Omental fat pad (tissue), 4 donors: ENCODE measurements at places on chromosomes 6 and 20. TPM values are rescaled to one million over a fixed set of nuclear protein-coding genes. Genes with fewer than 3 reads are reported as not detected.

DNA sequence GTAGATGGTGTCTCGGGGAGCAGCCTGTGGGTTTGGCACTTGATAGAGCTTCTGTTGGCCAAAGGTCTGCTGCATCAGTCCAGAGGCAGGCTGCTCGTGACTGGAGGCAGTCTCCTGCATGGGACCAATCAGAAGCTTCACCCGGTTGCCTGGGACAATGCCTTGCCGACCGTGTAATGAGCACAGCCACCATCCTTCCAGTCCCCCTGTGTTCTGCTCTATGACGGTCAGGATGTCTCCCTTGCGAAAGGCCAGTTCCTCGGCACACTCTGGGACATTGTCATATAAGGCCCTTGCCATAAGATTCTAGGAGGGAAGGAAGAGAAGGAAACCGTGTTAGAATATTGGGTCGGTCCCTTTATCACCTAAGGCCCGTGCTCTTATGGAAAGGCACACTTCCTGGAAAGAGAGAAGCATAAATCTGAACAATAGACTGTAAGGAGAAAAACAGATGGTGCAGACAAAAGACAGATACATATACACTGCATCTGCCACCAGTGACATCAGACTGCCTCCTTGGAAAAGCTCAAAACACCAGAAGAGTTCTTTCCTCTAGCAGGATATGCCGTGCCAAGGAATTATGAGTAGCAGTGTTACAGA is 18.9 kb downstream of the NEDD9 start:
- no peak for DNase-seq

GRCh38 chr20:5788385-5788895 is 38.2 kb downstream of the SHLD1 start:
- DNase-seq: peak; percentile 42

DNA sequence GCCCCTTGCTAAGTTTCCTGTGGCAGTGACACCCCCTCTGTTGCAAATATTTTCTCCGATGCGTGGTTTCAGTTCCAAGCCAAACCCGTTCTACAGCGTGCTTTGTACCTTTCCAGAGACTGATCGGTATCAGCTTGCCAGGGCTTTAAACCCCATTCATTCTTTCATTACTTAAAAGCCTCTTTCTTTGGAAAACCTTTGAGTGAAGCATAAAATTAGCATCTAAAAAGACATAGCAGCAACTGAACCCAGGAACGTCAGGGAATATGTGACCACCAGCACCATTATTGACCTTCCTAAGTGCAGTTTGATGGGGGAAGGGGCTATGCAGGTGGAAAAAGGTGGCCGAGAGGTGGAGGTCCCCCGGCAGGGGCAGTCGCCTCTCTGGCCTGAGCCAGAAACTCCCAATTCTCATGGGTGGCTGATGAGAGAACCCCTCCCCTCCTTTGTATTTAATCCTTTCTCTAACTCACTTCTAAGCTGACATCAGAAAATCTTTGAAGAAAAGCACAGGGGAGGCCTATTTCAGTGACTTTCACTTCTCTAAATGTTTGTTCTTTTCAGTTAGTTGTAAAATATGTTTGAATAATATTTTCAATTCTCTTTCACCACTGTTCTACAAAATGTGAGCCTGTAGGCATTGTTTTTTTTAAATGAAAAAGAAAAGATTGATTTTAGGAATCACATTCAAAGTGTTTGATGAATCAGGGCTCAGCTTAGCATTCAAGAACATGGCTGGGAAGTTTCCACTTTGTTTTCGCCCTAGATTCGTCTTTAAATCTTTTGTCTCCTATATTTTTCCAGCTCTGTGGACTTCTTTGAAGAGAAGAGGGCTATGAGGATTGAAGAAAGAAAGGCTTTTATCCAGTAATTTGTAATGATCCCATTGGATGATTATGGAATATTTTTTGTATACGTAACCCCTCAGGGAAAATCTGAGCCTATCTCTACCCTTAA is 89.2 kb downstream of the RSPH3 start:
- DNase-seq: no peak

DNA sequence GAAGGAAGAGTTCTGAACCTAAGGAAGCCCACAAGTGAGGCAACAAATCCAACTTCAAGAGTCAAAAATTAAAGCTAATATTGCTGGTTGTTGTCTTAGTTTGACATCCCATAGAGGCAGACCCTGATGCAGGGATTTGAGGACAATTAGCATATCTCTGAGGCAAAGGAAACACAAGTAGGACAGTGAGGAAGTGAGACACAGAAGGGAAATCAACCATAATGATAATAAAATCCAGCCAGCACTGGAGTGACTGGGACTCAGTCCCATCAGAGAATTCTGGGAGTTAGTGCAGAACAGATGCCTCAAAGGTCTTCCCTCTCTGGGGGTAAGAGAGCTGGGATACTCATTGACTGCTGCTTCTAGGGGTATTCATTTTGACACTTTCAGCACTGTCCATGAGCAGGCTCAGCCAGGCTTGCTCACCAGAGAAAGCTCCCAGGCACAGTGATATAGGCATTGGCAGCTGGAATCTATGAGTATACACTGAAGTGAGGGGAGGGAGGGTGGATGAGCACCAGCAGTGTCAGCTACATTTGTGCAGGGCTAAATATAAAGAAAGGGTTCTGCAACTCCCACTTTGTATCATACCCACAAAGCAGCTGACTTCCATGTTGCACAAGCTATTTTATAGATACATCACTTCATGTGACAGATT is 43.4 kb upstream of the SPTLC3 start:
- DNase-seq: no peak

- no peak for DNase-seq
These were observed 736.9 kb upstream of the MARCKS start for GRCh38 chr6:113120224-113120581.

GRCh38 chr6:148447521-148448230 is 105.0 kb downstream of the SASH1 start:
- no peak for DNase-seq

- no peak for DNase-seq
These were observed 66.3 kb upstream of the DST start for GRCh38 chr6:56708810-56709597.

GRCh38 chr20:34747479-34747878 is 43.3 kb downstream of the TP53INP2 start:
- no peak for DNase-seq

- no peak for DNase-seq
These were observed 120.1 kb upstream of the HDDC2 start for GRCh38 chr6:125421836-125422235.

DNA sequence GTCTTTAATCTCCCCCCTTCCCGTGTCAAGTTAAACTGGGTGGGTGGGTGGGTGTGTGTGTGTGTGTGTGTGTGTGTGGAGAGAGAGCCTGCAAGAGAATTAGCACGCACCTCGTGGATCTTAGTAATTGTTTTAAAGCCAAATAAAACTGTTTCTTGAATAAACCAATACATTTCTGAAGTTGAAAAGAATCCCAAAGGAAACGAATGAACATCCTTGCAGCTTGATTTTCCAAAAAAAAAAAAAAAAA is 381 bp upstream of the BICRAL start:
- no peak for DNase-seq

DNA sequence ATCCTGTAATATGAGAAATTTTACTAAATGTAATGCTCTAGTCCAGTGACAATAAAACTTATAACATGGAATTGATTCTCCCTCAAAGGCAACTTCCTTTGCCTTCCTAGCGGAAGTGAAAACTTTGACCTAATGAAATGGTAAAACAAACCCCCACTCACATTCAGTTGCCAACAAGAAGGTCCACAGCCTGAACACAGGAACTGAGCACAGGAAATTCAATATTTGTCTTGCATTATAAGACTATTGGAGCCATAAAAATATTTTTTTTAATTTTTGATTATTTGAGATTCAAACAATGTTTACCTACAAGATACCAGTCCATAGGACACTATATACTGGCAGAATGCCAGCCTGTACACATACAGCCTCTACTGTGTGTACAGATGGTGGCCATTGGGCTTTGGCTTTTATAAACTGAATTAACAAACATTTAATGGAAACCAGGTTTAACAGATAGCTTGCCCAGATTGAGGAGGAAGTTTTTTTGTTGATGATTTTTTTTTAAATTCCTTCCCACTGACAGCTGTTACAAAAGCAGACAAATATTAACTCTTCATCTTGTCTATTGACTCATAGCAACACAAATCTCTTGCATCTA is 481.5 kb upstream of the JAG1 start:
- DNase-seq: no peak

DNA sequence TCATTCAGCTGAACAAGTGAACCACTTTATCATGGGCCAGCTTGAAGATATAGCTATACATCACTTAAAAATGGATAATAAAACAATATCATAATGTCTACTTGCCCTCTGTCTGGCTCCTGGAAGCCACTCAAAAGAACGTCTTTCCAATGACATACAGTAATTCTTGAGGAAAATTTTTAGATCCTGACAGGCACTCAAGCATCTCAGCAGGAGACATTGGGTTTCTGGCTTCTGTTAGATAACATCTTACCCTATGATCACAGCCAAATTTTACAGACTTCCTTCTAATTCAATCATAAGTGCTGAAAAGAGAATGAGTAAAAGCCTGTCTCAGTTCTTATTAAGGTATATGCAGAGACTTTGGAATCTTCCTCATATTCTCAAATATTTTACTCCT is 330 bp downstream of the CGA start:
- no peak for DNase-seq

- DNase-seq: no peak
These were observed 369.7 kb upstream of the FLRT3 start for GRCh38 chr20:14707026-14707680.

GRCh38 chr6:144086959-144087358 is 8.4 kb downstream of the SF3B5 start:
- no peak for DNase-seq

DNA sequence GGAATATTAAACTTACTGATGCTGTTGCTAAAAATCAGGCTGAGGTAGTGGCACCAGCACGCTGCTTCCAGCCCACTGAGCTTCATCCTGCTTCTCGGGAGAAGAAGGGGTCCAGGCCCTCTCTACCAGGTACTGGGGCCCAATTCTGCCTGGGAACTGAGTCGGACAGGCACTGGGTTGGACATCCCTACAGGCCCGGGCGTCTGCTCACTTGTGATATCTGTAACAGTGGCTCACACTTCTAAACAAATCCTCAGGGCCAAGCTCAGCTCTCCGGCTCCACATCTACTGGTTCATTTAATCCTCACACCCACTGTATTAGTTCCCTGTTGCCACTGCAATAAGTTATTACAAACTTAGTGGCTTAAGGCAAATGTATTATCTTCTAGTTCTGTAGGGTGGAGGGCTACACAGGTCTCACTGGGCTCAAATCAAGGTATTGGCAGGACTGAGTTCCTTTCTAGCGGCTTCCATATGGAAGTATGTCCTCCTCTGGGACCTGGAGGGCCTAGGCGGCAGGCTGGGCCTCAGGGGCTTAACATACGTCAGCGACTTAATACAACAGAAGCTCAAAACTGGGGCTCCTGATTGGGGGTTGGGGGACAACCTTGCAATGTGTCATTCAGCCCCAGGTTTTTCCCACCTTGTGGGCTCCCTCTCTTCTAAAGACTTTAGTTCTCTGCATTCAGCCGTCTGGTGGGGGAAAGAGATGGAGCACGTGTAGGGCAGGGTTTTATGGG is 1.6 kb upstream of the KCNK15 start:
- DNase-seq: no peak

DNA sequence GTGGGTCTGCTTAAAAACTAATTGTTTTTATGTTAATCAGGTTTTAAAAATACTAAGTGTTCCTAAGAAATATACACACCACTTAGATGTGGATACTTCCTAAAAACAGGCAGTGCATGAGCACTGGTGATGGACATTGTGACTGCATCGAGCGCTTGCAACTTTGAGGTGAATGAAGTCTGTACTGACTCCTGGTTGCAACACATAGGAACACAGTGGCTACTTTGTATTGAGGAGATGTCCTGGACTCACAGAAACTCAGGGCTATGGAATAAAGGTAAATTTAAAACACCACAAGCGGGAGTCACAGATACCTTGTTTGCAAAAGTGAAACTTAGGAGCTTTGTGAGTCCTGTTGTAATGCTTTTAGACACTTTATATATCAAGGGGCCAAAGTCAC is 55.6 kb upstream of the POLR1H start:
- DNase-seq: no peak

GRCh38 chr6:3367630-3368029 is 89.2 kb downstream of the SLC22A23 start:
- no peak for DNase-seq

DNA sequence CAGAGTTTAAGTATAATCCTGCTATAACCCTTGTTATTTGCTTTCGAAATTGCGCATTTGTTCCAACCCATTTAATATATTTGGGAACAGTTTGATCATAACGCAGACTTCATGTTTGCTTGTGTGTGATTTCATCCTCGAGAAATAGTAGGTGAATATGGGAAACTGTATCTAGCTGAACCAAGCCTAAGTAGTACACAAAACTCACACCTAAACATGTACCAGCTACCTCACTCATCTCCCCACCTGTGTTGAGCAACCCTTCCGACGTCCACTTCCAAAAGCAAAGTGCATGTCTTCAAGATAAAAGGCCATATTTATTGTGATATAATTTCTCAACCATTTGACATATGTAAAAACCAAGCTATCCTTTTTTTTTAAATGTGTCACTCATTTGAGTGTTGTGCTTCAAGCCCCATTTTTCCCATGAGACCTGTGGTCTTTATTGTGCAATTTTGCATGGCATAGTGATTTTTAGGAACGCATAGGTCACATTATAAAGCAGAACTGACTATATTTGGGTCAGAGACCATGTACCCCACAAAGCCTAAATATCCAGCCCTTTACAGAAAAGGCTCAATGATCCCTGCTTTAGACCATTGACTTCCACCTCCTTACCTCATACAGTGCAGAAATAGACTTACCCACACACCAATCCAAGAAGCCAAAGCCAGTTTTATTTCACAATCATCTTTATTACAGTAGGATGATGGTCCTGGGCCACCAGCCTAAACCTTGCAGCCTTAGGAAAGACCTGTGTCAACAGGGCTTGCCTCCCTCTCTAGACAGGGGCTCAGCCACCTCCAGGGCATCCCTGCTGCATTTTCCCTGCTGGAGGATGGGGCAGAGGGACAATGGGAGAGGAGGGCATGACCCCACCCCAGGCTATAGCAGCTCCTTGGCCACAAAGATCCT is 7.1 kb downstream of the CCND3 start:
- no peak for DNase-seq

BPIFB2 gene
- total RNA-seq: not detected

SLC22A2 gene
- not detected for total RNA-seq

LIN28B gene
- total RNA-seq: not detected

MOG gene
- not detected for total RNA-seq

OGFRL1 gene
- total RNA-seq: 77.6 TPM

PNLDC1 gene
- total RNA-seq: not detected

SRMS gene
- not detected for total RNA-seq

GLP1R gene
- not detected for total RNA-seq

ELOVL2 gene
- 0.13 TPM for total RNA-seq

ARMH2 gene
- 0.84 TPM for total RNA-seq

IL17F gene
- total RNA-seq: not detected

CTAGE9 gene
- total RNA-seq: 0.19 TPM

TINAG gene
- total RNA-seq: not detected

PRSS35 gene
- not detected for total RNA-seq

PPARD gene
- total RNA-seq: 16.9 TPM
